ENCODE measurements at places on chromosomes 5 and 9. TPM values are rescaled to one million over a fixed set of nuclear protein-coding genes. Genes with fewer than 3 reads are reported as not detected.

FGF10 gene
- not detected for total RNA-seq

SPAAR gene
- not detected for total RNA-seq

IL17B gene
- not detected for total RNA-seq

S100Z gene
- total RNA-seq: not detected

CACNA1B gene
- not detected for total RNA-seq

DNA sequence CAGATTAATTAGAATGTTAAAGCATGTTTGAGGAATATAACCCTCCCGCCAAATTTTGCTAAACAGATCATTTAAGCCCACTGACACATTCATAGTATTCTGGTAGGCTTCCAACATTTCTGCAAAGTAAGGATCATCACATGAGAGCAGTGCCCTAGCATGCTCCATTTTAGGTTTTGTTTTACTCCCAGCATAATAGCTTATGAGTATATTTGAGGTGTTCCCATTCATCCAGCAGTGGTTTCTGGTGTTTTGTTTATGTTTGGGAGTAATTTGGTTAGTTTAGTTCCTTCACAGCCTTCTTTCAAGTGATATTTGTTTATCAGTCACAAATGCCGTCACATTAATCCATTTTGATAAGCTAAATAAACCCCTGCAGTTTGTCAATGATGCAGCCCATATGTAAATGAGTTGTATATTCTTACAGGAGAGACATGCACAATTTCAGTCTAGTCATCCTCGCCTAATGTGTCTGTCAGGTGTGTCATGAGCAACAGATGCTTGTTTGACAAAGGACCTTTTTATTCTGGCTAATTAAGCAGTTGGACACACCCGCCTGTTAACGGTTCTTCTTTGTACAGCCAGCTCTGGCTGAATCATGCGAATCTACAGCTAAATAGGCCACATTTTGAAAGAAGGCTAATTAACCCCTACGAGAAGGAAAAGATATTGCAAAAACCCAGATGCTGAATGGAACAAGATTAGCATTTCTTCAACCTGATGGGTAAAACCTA, 124.4 kb downstream of the RFX3 start:
- DNase-seq: no peak

DNA sequence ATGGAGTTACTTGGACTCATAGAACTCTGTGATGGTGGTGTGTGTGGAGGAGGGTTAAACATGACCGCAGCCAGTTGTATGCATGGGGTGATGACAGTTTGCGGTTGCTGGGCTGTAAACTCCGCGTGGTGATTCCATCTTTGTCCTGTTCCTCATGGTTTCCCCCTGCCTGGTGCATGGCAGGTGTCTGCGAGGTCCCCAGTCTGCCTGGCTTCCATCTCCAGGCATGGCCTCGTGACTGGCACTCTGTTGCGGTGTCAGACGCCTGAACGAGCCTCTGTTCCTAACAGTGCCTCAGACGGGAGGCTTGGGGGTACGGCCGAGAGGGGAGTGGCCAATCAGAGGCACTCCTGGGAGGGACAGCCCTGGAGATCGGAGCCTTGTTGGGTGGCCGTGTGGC, 33.9 kb upstream of the SH3PXD2B start:
- no peak for DNase-seq

GRCh38 chr9:91166796-91167366, 194.8 kb downstream of the AUH start:
- DNase-seq: no peak

GRCh38 chr5:24347158-24347557, 297.6 kb downstream of the CDH10 start:
- DNase-seq: no peak

DNA sequence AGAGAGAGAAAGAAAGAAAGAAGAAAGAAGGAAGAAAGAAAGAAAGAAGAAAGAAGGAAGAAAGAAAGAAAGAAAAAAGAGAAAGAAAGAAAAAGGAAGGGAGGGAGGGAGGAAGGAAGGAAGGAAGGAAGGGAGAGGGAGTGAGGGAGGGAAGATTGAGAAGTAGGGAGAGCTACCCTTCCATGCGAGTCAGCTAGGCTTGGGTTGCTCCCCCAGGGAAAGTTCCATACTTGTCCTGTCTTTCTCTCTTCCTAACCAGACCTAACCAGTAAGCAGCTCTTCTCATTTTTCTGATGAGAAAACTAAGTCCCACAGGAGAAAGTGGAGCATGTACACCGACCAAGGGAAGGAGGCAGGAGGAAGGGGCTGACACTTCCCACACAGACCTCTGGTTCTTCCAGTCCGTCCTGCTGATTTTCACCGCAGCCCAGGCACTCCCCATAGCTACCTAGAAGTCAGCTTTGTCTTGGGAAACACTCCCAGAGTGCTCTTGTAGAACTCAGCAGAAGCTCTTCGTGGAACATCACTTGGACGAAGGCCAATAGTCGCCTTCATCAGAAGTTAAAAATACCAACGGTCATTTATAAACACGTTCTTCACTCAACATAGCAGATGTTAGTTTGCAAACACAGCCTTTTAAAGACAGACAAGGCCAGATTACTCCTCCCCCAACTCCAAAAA, 29.0 kb upstream of the ENTREP1 start:
- DNase-seq: no peak

OR1J2 gene
- total RNA-seq: not detected

DNA sequence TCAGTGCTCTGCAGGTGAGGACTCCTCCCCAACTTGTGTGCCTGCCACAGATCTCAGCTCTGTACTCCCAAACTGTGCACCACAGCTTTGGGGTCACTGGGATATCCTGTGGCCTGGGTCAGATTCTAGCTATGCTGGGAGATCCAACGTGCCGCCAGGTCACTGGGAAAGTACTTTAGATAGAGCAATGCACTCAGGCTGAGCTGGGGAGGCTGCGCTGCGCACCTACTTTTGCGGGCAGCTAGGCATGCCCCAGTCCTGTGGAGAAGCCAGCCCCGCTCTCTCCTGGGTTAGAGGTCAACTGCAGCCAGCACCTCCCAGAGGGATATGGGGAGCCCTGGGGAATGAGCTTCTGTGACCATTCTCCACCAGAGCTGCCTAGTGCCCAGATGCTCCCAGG, 552.1 kb upstream of the CDH9 start:
- DNase-seq: no peak

CLIC3 gene
- total RNA-seq: 7.6 TPM

TPPP gene
- total RNA-seq: 5.1 TPM

DNA sequence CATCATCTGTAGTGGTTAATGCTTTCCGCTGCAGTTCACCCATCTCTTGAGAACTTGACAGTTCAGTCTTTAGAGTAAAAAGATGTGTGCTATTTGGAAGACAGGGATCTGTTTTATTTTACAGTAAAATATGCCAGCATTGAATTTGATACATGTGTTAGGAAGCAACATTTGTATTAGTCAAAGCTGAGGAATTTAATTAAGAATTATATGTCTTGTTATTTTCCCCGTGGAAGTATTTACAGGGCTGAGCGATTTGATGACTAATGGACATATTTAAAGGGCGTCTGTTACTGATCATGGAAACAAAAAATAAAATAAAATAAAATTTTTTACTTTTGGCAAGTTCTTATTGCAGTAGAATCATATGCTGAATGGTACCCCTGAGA, 101.3 kb downstream of the PAM start:
- no peak for DNase-seq

DNA sequence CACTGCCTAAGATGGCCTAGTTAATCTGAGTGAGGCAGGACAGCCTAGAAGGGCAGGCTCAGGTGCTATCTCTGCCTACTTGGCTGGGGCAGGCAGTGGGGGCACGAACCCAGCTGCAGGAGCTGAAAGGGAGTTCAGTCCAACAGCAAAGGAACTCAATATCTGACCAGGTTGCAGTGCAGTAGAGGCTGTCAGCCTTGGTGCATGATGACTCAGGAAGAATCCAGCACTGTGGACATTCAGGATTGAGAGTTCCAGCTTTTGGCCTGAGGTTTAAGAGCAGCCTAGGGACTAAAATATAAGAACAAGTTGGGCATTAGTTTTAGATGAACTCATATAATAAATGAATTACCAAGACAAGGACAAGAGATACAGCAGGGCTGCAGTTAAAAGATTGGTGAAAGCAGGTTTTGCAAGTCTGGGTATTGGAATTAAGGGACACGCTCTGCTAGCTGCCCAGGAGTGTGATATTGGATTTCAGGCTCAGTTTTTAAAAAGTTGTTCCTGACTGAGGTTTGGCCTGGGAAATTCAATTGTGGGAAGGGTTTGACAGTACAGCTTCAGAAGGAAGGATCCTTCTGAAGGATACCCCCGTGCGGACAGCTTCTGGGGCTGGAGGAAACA, 64.7 kb upstream of the ATG10 start:
- DNase-seq: no peak

PCDHGA6 gene
- 0.05 TPM for total RNA-seq

MCTP1 gene
- 0.44 TPM for total RNA-seq

DNA sequence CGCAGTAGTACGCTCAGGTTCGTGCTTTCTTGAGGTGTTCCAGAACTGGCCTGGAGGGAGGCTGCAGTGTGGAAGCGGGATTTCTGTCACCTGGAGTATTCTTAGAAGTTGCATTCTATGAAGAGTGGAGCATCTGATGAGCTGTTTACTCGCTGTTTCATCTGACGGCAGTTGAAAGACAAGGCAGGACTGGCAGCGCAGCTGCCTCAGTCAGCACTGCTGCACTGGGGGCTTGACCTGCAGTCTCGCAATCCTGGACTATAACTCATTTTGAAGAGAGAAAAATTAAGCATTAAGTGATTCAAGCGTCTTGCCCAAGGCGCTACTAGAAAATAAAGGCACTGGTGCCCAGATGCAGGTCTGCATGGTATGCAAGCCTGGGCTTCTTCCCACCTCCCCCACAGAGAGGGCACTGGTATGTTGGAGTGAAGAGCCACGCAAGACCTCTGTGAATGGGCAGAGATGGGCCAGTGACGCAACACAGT, 10.6 kb downstream of the TENT4A start:
- DNase-seq: no peak

FOXD4 gene
- not detected for total RNA-seq

- no peak for DNase-seq
Measured at GRCh38 chr9:98360176-98360708, 104.8 kb upstream of the TBC1D2 start.

GRCh38 chr9:134165357-134166315, 1.3 kb upstream of the RNU6ATAC start:
- peak; percentile 60 for DNase-seq

DNA sequence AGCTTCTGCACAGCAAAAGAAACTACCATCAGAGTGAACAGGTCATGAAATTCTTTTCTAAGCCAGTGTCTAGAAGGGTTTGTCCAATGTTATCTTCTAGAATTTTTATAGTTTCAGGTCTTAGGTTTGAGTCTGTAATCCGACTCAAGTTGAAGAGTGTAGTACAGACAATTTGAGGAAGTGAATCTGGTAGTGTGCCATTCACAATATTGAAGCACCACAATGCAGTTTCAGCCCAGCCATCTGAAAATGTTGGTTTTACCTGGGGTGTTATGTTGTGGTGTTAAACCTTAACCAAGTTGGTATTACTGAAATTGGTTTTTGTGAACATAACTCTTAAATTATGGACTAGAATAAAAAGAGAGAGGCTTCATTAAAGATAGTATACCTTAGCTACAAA, 77.2 kb downstream of the ADAMTS16 start:
- no peak for DNase-seq

PTGER4 gene
- 371 TPM for total RNA-seq

- peak; percentile 72 for DNase-seq
Measured at GRCh38 chr5:177403102-177403791, 2.8 kb upstream of the PFN3 start.

DNA sequence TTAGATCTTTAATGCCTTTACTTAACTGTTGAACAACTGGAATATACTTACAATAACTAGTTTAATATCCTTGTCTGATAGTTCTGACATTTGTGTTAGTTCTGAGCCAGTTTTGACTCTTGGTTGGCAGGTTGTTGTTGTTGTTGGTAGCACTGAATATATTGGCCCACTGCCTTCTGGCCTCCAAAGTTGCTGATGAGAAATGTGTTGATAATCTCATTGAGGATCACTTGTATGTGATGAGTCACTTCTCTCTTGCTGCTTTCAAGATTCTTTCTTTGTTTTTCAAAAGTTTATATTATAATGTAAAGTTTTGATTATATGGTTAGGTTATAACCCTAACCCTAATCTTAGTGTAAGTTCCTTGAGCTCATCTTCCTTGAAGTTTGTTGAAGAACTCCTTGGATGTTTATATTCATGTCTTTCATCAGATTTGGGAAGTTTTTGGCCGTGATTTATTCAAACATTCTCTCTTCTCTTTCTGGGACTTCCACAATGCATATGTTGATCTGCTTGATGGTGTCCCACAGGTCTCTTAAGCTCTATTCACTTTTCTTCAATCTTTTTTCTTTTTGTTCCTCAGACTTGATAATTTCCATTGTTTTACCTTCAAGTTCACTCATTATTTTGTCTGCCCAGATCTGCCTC, 149.7 kb downstream of the FGF18 start:
- no peak for DNase-seq

DNA sequence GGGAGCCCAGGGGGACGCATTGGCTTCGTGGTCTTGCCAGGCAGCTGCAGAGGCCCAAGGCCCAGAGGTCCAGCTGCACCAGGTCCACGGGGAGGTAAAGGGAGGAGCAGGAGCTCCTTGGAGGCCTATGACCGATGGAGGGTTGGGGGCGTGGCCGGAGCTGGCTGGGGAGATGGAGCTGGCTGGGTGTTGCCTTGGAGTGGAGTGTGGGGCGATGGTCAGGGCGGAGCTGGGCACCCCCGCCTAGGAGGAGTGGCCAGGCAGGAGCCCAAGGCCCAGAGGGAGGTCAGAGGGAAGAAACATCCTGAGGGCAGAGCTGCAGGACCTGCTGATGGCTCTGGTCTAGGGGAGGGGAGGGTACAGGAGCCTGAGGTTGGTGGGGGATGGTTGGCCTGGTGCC, 44.6 kb downstream of the KCNT1 start:
- DNase-seq: no peak

GRCh38 chr5:150560401-150561191, 52.7 kb downstream of the NDST1 start:
- DNase-seq: peak; percentile 87

FOXI1 gene
- total RNA-seq: not detected

DNA sequence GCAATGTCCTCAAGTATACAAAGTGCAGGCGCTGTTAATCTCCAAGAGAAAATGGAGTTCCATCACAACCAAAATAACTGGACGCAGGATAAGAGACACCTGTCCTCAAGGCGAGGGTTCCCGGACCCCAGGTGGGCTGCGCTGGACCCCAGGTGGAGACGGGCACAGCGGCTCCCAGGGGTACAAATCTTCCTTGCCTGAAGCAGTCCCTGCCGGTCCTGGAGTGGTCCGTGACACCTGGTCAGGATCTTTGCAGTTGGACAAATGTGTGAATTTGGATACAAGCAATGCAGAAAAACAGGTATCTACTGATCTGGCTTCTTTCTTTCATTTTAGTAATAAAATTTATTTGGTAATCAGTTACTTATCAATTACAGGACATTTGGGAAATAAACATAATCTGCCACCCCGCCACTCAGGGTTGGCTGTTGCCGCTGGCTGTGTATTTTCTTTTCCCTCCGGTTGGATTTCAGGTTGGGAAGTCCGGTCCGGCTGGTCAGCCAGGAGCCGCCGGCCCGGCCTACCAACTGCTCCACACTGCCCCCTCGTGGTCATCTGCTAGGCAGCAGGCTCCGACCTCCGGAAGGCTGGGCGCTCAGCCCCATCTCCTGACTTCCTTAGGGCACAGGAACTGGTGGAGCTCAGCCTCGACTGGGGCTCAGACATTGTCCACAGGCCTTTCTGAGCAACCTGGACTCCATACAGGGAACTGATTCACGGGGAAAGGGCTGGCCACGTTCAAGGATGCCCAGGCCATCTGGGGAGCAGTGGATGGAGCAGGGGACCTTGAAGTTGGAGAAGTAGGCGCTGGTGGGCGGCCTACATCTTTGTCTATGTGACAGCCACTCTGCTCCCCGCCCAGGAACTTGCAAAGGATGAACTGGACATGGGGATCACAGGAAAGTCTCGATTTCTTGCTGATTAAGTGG, 43.4 kb downstream of the NXNL2 start:
- DNase-seq: peak; percentile 65

MUSK gene
- total RNA-seq: not detected

LIX1 gene
- not detected for total RNA-seq
